Cortex of kidney (tissue), 1 donor: ENCODE measurements at places on chromosomes 16 and 17.

DNA sequence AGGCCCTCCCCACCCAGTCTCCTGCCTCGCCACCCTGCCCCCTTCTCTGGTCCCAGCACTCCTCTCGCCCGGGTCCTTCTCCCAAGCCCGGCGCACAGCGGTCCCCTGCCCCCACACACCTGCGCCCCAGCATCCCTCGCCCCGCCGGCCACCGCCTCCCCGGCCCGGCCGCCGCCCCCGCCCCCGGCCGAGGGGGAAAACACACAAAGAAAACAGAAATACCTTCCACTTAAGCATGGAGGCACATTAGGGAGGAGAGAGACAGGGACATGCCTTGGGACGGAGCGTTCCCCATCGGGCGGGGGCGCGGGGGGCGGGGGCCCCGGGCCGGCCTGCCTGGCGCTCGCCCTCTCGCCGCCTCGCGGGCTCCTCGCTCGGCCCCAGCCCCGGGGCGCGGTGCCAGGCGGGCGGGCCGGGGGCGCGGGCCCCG, 326 bp downstream of the SRCIN1 start:
- no peak for DNase-seq

- DNase-seq: no peak
Observed at GRCh38 chr16:81564421-81564911, 119.9 kb downstream of the CMIP start.

- DNase-seq: no peak
Observed at GRCh38 chr16:54696522-54696921, 234.1 kb upstream of the IRX5 start.

DNA sequence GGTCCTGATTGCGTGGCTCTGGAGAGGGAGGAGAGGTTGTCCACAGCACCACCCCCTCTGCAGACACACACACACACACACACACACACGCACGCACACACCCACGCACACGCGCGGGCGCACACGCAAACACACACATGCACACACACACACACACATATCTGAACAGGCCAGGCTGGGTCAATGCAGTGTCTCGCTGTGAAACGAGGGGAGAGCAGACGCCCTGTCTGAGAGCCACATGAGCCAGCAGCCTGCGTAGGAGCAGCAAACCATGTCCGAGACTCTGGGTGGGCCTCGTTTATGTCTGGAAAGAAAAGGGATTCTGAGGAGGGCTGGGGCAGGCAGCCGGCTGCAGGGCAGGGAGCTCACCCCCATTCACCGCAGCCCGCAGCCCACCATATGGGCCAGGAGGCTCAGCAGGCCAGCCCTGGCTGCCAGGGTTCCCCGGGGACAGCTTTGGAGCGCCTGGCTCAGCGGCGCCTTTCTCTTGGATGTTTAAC, 93.3 kb upstream of the TNRC6C start:
- DNase-seq: no peak

- no peak for DNase-seq
Observed at GRCh38 chr17:48545539-48545938, 630 bp upstream of the HOXB2 start.

DNA sequence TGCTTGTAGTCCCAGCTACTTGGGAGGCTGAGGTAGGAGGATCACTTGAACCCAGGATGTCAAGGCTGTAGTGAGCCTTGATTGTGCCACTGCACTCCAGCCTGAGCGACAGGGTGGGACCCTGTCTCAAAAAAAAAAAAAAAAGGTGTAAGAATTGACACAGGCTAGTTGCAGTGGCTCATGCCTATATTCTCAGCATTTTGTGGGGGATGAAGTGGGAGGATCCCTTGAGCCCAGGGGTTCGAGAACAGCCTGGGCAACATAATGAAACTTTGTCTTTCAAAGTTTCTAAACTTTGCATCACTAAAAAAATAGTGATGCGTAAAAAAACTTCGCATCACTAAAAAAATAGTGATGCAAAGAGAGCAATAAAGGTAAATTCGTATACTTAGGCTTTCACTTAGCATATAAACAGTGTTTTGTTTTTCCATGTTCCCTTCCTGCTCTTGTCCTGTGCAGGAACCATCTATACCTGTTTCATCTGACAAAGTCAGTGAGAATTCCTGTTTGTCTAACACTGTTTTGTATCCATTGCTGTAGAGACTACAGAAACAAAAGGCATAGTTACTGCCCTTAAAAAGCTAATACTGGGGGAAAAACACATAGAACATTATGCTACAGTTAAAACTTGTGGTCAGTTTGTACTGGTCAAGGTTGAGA, 32.1 kb downstream of the CTCF start:
- no peak for DNase-seq

DNA sequence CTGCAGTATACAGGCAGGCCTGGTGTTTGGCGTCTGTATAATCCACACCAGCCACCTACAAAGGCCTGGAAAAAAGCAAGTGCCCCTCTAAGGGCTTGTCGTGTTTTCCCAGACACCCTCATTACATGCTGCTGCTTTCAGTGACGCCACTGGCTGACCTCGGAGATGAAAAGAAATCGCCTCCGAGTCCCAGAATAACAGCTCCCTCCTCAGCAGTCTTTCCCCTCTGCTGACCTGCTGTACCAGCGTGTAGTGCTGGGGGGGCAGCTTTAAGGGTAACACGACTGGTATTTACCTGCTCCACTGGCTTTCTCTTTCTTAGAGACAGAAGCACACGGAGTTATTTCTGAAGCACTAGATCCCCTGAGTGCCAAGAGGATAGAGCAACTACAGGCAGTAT, 296.8 kb downstream of the GRIN2A start:
- DNase-seq: no peak

GRCh38 chr17:66354472-66354871, 52.1 kb downstream of the PRKCA start:
- no peak for DNase-seq

DNA sequence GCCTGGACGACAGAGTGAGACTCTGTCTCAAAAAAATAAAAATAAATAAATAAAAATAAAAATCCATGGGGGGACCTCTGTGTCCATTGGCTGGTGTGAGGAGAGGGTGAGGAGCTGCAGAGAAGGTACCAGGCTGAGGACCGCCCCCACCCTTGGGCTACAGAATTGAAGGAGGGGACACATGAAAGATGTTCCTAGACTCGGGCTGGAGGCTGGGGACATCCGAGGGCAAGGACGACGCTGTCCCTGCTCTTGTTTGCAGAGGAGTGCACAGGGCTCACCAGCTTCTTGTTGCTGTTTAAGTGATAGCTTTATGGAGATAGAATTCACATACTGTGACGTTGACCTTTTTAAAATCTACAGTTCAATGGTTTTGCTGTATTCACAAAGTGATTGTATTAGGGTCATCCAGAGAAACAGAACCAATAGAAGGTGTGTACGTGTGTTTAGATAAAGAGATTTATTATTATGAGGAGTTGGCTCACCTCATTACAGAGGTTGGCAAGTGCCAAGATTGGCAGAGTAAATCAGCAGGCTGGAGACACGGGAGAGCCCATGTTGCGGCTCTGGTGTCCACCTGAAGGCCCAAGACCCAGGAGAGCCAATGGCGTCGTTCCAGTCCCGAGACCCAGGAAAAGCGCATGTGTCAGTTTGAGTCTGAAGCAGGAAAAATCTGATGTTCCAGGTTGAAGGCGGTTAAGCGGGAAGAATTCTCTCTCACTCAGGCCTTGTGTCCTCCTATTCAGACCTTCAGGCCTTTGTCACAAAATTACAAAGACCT, 320.7 kb downstream of the SEC14L1 start:
- DNase-seq: no peak
